ENCODE measurements at places on chromosomes 3 and 15. TPM values are rescaled to one million over a fixed set of nuclear protein-coding genes. Genes with fewer than 3 reads are reported as not detected.

TTC21A gene
- 4.3 TPM for polyA plus RNA-seq

ZNF660 gene
- 4.1 TPM for polyA plus RNA-seq

ZNF501 gene
- polyA plus RNA-seq: 5.1 TPM

SLC2A2 gene
- polyA plus RNA-seq: not detected

C3orf33 gene
- 3.1 TPM for polyA plus RNA-seq

MST1R gene
- polyA plus RNA-seq: 2.4 TPM

SEMA3G gene
- polyA plus RNA-seq: 14.1 TPM

KLHL6 gene
- 1.5 TPM for polyA plus RNA-seq

HEMK1 gene
- polyA plus RNA-seq: 12.4 TPM

CCDC80 gene
- 67.9 TPM for polyA plus RNA-seq

ATR gene
- 11.1 TPM for polyA plus RNA-seq

CFAP100 gene
- polyA plus RNA-seq: 0.94 TPM

PLA2G4D gene
- polyA plus RNA-seq: 0.14 TPM

SEMA7A gene
- polyA plus RNA-seq: 5.4 TPM

NUP210 gene
- polyA plus RNA-seq: 8.7 TPM

RHCG gene
- polyA plus RNA-seq: not detected

DNA sequence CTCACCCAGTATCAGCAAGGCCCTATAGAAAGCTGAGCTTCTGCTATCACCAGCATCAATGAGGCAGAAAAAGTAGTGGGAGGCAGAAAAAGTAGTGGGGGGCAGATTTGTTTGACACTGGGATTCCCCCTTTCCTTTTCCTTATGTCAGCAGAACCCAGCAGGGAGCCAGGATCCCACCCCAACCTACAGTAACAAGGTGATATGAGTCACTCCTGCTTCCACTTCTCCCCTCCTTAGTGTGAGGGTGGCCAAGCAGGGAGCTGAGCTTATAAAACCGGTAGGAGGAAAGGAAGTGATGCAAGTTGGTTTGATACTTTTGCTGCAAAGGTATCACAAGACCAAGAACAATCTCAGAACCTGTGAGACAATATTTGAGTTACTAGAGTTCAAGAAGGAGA lies 128.7 kb downstream of the SCAPER start:
- DNase-seq: no peak

GRCh38 chr15:97623091-97623661 lies 337.3 kb upstream of the ARRDC4 start:
- DNase-seq: no peak

DNA sequence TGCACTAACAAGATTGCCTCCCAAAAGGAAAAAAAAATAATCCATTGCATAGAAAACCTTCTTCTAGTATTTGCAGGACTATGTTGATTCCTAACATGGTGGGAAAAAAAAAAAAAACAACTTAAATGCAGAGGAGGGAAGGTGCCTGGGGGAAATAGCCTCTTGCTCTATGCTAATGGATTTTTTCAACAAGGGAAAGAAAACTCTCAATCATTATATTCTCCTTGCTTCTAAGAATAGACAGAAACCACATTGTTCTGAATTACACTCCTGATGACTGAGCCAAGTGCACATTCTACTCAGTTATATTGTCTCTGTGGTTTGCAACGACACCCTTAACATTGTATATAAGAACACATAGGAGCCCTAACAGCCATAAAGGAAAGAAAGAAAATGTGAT lies 760.2 kb downstream of the NAALADL2 start:
- no peak for DNase-seq

GRCh38 chr3:153852355-153852754 lies 268.8 kb upstream of the ARHGEF26 start:
- no peak for DNase-seq

DNA sequence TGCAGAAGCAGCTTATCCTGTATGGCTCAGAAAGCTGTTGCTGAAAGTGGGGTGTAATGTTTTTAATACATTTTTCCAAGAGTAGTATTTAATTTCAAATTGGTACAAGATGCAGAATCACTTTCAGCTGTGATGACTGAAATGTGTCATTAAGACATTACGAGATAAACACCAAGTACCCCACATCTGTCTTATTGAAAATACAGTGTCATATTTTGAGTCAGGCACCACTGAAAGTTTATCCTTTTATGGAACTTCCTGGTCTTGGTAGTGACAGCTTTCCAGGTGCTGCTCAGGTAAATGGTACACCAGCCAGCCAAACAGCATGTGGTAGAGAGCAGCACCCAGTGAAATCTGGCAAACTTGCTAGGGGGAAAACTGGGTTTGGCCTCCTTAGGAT lies 16.9 kb downstream of the ASTE1 start:
- DNase-seq: no peak

- no peak for DNase-seq
Measured at GRCh38 chr3:112247900-112248299, 46.1 kb downstream of the SLC9C1 start.

- DNase-seq: no peak
Measured at GRCh38 chr15:26888761-26889160, 21.9 kb downstream of the GABRA5 start.

DNA sequence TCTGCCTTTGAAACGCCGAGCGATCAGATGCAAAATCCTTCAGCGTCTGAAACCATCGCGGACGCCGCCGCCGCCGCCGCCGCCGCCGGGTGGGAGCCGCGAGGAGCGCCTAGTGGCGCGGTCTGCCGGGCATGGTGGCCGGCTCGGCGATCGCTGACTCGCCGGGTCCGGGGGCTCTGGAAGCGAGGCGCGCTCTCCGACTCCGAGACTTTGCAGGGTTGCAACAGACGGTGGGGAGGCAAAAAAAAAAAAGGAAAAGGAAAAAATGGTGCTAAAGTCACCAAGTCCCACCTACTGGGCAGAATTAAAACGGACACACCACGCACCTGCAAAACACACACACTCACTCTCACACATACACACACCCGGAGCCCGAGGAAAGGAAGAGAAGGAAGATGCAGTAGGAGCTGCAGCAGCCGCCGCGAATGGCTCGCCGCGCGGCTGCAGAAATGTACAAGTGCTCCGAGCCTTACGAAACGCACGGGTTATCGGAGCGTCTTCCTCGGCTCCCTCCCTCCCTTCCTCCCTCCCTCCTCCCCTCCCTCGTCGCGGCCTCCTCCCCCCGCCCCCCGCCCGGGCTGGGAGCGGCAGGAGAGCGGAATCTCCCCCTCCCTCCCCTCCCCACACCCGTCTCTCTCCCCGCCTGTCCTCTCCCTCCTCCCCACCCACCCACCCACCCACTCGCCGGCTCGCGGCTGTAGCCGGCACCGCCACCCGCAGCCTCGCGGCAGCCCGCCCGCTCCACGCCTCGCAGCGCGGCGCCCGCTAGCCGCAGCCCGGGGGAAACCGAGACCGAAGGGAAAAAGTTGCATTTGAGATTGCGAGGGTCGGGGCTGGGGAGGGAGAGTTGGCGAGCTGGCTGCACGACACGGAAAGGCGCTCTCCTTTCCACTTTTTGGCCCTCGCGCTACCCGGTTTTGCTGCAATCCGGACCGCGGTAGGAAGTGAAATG lies at the start of gene NTRK3:
Gene NTRK3 (minus strand): TSS at position 461 of the 952 bp plus-strand sequence. CDS start 586 bp downstream, outside the sequence.
- no peak for DNase-seq

- DNase-seq: no peak
Measured at GRCh38 chr15:64245405-64245804, 82.6 kb upstream of the PPIB start.

- no peak for DNase-seq
Measured at GRCh38 chr3:156817646-156818272, 8.4 kb upstream of the LEKR1 start.

DNA sequence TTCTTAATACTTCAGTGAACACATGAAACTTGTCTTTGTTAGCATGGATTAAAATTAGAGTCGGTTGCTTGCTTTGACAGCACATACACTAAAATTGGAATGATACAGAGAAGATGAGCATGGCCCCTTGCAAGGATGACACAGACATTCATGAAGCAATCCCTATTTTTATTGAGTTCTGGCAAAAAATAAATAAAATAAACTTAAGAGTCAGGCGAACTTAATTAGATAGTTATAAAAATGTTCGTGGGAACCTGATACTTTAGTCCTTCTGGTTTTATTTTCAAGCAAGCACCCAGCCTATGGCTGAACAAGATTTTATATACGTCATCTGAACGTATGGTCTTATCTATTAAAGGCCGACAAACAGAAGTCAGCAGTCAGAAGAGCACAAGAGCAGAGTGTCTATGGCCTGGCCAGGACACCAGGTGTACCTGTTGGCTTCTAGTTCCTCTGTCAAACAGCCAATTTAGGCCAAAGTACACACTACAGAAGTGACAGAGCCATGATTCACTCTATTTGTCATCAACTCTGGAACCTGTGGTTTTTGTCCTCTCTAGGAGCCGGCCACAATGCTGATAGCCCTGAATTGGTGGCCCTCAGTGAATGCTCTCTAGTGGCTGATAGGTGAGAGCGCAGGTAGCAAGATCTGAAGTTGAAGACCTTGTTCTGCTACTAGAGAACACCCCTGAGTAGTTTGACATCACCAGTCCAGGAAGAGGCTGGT lies 64.3 kb downstream of the LEO1 start:
- no peak for DNase-seq

- no peak for DNase-seq
Measured at GRCh38 chr3:160950542-160950941, 154.6 kb downstream of the B3GALNT1 start.

DNA sequence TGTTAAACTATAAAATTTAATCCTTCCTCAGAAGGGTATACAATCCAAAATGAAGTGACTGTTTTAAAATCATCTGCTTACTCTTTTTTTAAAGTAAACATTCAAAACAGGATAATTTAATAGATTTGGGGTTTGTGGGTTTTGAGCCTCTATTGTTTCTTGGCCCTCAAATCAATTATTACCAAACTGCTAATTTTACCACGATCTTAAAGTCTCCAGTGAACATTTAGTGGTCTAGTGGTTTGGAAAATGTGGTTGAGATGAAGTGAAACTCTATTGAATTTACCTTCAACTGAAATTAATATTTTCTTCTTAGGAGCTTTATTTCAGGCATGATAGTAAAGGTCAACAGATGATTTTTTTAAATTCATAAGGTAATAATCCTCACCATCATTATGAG lies 11.2 kb upstream of the ATP11B start:
- no peak for DNase-seq

- DNase-seq: no peak
Measured at GRCh38 chr3:175732017-175732416, 872.9 kb downstream of the NAALADL2 start.

DNA sequence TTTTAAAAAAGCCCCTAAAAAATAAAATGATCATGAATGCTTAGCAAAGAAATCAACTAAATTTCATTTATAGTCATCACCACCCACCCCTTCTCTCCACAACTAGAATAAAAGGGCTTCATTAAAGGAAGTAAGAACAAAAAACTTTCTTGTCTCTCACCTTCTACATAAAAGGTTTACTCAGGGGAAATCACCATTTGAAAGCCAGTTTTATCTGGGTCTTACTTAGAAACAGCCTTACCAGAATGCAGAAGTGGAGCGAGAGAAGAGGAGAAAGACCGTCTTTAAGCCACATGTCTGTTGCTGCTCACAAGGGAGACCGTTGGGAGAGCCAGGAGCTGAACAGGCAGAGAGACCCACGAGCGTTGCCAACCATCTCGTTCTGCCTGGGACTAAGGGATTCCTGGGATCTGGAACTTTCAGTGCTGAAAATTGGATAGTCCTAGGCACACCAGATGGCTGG lies 350.1 kb upstream of the PROK2 start:
- DNase-seq: no peak

DNA sequence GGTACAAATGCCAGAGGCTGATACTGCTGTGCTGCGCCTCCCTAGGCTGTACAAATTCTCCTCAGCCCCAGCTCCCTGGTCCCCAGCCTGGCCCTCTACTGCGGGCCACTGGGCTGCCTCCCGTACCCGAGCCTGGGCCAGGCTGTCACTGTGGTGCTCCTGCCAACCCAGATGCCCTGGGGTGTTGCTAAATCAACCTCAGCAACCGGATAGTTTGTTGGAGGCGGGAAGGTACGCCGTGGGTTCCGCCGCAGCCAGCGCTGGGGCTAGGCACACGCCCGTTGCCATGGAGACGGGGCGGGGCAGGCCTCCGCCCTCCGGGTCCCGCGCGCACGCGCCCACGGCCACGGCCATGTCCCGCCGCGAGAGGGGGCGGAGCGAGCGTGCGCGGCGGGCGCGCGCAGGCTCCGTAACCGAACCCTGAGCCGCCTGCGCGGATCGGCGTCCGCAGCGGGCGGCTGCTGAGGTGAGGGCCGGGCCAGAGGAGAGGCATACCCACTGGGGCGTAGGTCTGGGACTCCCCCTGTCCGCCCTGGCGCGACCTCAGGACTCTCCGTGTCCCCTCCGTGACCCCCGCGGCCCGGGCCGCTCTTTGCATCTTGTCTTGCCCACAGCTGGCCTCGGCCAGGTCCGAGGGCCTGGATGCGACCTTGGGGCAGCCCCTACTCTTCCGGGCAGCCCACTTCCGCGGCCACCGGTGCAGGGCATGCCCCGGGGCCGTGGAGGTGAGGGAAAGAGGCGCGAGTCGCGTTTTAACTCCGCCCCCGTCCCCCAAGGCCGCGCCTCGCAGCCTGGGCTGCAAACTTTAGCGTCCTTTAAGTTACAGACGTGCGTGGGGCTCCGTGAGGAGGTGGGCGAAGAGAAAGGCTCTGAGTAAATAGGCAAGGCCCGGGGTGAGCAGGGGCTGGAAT lies at the start of gene TEX264:
Gene TEX264 (plus strand): TSS at position 430 of the 911 bp plus-strand sequence. CDS start 3,053 bp downstream, outside the sequence.
- peak; percentile 52 for DNase-seq

- DNase-seq: no peak
Measured at GRCh38 chr15:79172801-79173460, 82.4 kb upstream of the RASGRF1 start.

DNA sequence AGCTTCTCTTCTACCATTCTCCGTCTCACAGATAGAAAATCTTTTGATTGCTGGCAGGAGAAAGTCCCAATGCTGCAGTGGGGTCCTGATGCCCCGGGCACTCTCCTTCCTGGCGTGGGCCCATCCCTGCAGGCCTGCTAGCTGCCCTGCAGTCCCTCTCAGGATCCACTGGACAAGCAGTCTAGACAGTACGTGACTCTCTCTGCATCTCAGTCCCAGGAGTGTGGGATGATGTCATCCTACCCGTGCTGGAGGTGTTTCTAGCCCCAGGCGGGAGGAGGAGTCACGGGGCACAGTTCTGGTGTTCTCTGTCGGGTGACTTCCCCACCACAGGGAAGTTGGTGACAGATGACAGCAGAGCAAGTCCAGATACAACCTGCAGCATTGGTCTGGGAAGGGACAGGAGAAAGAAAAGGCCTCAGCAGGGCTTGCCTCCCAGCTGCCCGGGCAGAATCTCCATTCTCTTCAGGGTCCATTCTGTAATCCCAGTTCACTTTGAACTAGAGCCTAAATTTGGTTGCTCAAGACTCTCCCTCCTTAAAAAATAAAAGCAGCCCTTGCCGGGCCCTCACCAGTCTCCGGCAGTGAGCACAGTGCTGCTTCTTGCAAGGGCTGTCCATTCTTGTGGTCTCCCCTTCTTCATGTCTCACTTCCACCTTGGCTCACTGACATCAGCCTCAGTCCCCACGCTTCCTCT lies 30.6 kb downstream of the SLC28A1 start:
- DNase-seq: no peak

DNA sequence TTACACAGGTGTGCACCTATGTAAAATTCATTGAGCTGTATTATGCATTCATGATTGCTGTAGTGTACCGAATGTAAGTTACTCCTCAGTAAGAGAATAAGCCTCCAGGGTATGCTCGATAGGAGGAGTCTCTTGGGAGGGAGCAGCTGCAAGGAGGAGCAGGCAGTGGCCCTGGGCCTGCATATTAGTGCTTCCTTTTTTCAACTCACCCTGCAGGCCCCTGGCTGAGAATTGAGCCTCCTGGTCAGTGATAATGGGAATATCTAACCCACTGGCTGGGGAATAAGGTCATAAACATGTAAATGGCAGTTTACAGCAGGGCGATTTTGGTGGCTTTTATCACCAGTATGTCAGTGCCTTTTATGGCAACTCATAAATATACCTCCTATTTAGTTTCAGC lies 21.7 kb upstream of the SFMBT1 start:
- no peak for DNase-seq
